ENCODE measurements at places on chromosomes 3 and 15.

- DNase-seq: no peak
Measured at GRCh38 chr3:66606868-66607267, 106.0 kb upstream of the LRIG1 start.

DNA sequence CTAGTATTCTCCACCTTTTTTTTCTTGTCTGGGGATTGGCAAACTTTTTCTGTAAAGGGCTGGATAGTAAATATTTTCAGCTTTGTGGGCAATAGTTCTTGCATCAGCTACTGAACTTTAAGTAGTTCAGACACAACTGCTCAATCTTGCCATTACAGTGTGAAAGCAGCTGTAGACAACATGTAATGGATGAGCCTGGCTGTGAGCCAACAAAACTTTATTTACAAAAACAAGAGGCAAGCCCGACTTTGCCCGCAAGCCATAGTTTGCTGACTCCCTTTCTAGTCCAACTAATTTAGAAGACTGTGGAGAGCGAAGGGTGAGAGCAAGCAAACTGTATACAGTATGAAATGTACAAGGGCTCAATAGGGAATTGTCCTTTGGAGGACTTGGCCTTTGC, 6.2 kb downstream of the FRMD4B start:
- no peak for DNase-seq

GRCh38 chr15:78059110-78059839, 18.2 kb downstream of the TBC1D2B start:
- DNase-seq: no peak

DNA sequence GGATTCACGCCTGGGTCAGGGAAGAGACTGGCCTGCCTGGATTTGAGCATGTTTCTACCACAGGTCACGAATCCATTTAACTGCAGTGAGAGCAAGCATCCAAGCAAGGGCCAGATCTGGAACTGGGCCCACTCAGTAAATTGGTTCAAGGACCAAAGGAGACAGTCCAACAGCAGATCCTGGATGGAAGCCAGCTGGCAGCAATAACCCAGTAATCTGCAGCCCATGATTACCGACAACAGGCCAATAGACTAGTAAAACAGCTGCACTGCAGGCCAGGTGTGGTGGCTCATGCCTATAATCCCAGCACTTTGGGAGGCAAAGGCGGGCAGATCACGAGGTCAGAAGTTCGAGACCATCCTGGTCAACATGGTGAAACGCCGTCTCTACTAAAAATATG, 11.8 kb downstream of the SAMD7 start:
- DNase-seq: no peak

GRCh38 chr3:39144095-39144747, 9.2 kb downstream of the CSRNP1 start:
- no peak for DNase-seq

GRCh38 chr3:76998555-76998954, 41.3 kb upstream of the ROBO2 start:
- DNase-seq: no peak

DNA sequence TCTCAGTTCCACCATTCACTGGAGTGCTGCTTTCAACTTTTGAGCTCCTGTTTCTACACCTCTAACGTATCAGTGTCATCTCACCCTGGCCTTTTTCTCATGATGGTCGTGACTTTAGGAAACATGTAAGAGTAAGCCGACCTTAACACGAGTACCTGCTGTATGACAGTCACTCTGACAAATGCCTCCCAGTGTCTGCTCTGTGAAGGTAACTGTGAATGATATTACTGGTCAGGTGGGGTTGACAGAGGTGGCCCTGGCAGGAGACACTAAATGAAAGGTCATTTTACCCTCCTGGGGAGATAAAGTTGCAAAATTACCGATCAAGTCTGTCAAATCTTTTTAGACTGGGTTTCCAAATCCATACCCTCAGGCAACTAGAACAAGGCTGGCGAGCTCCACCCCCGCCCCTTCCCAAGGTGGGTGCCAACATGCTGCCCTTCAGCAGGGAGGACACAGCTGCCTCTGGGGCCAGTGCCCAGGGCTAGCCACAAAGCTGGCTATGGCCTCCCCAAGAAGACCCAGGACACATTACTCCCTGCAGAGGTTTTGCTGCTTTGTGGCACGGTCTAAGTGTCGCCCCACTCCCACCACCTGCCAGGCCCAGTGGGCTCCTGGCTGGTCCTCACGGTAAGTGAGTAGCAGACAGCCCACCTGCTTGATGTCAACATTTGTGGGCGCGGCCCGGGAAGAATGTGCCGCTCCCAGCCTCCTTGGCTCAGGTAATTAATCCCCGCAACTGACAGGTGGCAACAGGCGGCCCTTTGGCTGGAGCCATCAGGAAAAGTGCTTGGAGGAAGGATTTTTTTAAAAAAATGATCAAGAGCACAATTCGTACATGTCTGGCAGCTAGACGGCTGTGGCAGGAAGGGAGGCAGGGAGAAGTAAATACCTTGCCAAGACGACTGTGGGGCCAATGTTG, 211.8 kb downstream of the TP63 start:
- DNase-seq: no peak

GRCh38 chr3:185824051-185825005, 514 bp downstream of the IGF2BP2 start:
- DNase-seq: no peak

GRCh38 chr3:49745986-49746385, 22.2 kb upstream of the GMPPB start:
- no peak for DNase-seq

- no peak for DNase-seq
Measured at GRCh38 chr15:70094690-70095311, 2.9 kb downstream of the TLE3 start.
